SHP77 treated with DMSO at 0.1 percent for 48 hours (cell line): ENCODE measurements at places on chromosomes 5 and 9.

- no peak for DNase-seq
Observed at GRCh38 chr5:112061666-112062065, 304.7 kb upstream of the NREP start.

GRCh38 chr9:91312717-91313325, 48.9 kb downstream of the AUH start:
- no peak for DNase-seq

- no peak for DNase-seq
Observed at GRCh38 chr9:107932046-107932445, 442.5 kb upstream of the KLF4 start.

- no peak for DNase-seq
Observed at GRCh38 chr9:111872886-111873285, 23.7 kb upstream of the UGCG start.

GRCh38 chr5:73983644-73984043, 357.6 kb downstream of the ARHGEF28 start:
- no peak for DNase-seq

- no peak for DNase-seq
Observed at GRCh38 chr5:22329683-22330082, 523.5 kb downstream of the CDH12 start.

GRCh38 chr5:123000731-123001130, 35.8 kb downstream of the PPIC start:
- DNase-seq, result peak; percentile 74

DNA sequence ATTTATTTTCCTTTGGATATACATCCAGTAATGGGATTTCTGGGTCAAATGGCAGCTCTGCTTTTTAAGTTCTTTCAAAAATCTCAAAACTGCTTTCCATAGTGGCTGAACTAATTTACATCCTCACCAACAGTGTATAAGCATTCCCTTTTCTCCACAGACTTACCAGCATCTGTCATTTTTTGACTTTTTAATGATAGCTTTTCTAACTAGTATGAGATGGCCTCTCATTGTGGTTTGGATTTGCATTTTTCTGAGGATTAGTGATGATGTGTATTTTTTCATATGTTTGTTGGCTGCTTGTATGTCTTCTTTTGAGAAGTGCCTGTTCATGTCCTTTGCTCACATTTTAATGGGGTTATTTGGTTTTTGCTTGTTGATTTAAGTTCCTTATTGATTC, 90.0 kb upstream of the HMHB1 start:
- peak; percentile 60 for DNase-seq

- no peak for DNase-seq
Observed at GRCh38 chr5:115947260-115947659, 15.0 kb upstream of the LVRN start.

DNA sequence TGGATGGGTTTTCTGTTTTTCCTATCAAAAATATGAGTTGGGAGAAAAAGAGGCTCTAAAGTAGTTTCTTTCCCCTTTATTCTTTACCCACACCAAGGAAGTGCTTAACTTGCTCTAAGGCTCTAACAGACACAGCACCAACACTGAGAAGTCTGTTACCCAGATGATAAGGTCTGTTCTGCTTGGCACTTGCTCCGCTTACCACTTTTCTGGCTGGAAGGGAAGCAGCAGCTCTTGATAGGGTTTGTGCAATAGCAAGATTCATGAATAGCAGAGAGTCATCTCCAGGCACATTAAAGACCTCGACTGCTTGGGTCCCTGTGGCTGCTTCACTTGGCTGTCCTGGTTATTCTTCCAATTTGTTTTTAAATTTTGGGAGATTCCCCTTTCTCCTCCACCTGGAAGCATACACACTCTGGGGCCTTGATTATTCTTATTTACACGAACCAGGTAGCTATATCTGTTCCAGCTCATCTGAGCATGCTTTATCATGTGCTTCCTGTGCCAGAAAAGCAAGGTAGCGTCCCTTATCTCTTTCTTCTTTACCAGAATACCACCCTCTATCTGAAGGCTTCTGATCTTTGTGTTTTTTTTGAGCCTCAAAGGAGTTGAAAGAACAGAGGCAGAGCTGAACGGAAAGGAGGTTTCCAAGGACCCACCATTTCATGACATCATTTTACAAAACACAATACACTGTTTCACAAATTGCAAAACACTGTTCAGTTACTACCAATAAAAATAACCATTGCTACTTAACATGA, 24.8 kb downstream of the PPP3R2 start:
- no peak for DNase-seq

- no peak for DNase-seq
Observed at GRCh38 chr5:362978-363765, 41.7 kb downstream of the AHRR start.

GRCh38 chr5:77409870-77410621, 82.1 kb downstream of the WDR41 start:
- no peak for DNase-seq

DNA sequence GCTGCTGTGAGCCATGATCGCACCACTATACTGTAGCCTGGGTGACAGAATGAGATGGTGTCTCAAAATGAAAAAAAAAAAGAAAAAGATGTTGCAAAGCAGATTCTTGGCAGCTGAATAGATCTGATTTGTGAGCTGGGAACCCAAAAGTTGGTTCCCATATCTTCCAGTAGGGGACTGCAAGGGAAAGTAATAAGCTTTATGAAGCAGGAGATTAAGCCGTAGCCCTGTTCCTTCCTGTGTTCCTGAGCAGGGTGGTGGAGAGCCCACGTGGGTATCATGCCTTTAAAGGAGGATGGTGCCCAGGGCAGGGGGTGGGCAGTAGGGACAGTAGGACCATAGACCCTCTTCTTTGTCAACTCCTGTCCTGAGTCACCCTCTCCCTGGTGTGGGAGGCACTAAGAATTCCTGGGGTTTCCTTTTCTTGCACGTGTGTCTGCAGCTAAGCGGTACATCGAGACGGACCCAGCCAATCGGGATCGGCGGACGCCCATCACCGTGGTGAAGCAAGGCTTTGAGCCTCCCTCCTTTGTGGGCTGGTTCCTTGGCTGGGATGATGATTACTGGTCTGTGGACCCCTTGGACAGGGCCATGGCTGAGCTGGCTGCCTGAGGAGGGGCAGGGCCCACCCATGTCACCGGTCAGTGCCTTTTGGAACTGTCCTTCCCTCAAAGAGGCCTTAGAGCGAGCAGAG, 37.9 kb downstream of the STOM start:
- DNase-seq, result no peak

DNA sequence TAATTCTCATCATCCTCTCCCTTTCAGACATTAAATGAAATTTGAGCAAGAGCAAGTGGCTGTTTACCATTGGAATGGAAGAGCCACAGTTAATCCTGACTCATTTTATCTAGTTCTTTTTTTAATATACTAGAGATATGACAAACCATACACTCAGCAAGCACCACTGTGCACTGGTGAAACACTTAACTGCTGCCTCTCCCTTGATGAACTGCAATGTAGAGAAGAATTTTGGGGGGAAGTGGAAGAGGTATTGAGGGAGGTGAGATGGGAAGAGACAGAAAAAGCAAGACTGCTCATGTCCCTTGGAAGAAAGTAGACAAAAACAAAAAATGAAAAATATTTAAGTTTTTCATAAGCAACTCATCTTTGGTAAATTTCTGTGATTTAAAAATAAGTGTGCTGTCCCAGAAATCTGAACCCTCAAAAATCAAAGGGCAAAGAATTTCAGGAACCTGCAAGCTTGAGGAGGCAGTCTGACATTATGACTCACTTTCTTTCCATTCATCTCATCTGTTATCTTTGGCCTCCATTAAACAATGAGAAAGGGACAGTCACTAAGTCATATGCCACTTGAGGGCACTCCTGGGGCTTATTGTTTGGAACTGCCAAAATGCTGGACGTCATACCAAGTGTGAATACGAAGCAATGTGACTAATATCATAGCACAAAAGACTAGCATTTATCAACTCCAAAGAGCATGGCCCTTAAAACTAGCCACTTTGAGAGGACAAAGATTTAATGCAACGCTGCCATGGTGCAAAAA, 566.8 kb upstream of the DMAC1 start:
- no peak for DNase-seq

DNA sequence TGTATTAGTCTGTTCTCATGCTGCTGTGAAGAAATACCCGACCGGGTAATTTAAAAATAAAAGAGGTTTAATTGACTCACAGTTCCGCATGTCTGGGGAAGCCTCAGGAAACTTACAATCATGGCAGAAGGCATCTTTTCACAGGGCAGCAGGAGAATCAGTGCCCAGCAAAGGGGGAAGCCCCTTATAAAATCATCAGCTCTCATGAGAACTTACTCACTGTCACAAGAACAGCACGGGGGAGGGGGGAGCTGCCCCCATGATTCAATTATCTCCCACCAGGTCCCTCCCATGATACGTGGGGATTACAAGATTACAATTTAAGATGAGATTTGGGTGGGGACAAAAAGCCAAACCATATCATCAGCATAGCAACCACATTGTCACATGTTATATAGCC, 102.5 kb downstream of the GPBP1 start:
- DNase-seq, result no peak

DNA sequence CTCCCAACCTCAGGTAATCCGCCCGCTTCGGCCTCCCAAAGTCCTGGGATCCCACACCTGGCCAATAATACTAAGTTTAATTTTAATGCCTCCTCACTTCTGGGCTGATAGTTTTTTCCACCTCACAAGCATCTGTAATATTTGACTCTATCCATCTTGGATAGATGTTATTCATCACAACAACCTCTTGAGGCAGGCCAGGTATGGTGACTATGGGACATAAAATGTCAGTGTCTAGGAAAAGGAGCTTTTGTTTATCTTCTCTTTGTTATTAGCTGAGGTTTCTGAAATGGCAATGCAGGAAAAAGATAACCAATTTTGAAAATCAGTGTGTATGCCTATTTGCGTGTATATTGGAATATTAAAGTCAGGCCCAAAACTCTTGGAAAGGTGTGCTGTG, 1.2 kb upstream of the CCDC69 start:
- no peak for DNase-seq

- peak; percentile 44 for DNase-seq
Observed at GRCh38 chr5:102583276-102584124, 84.7 kb upstream of the SLCO6A1 start.

GRCh38 chr9:119224431-119224830, 144.8 kb downstream of the BRINP1 start:
- DNase-seq, result no peak

GRCh38 chr9:36971935-36972488, 62.1 kb downstream of the PAX5 start:
- DNase-seq, result no peak

GRCh38 chr9:91905991-91906469, 44.0 kb downstream of the ROR2 start:
- no peak for DNase-seq

DNA sequence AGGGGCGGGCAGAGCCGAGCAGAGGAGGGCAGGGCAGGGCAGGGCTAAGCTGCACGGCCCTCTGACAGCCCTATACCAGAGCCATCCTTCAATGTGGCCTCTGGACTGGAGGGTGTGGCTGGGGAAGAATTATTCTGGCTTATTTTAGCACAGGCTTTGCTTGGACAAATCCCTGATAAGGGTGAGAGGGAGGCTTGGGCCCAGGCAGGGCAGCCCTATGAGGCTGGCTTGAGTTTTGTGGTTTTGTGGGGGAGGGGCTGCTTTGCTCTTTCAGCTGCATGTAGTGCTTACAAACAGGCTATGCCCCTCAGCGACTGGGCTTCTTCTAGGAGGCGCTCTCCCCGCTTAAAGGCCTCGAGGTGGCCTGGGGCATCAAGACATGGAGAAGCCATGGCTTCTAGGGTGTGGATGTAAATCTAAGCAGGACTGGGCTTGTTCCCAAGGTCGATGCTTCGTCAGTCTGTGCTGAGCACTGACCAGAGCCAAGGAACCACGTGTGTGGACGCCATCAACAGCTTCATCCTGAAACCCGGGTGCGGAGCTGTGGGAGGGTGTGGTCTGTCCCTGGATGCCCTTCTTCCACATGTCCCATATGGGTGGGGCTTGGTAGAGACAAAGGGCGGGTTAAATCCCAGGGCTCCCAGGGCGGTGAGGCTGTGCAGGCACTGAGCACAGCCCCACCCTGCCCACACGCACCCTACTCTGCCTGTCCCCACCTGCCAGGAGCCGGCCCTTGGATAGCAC, 45.7 kb upstream of the IPPK start:
- no peak for DNase-seq

DNA sequence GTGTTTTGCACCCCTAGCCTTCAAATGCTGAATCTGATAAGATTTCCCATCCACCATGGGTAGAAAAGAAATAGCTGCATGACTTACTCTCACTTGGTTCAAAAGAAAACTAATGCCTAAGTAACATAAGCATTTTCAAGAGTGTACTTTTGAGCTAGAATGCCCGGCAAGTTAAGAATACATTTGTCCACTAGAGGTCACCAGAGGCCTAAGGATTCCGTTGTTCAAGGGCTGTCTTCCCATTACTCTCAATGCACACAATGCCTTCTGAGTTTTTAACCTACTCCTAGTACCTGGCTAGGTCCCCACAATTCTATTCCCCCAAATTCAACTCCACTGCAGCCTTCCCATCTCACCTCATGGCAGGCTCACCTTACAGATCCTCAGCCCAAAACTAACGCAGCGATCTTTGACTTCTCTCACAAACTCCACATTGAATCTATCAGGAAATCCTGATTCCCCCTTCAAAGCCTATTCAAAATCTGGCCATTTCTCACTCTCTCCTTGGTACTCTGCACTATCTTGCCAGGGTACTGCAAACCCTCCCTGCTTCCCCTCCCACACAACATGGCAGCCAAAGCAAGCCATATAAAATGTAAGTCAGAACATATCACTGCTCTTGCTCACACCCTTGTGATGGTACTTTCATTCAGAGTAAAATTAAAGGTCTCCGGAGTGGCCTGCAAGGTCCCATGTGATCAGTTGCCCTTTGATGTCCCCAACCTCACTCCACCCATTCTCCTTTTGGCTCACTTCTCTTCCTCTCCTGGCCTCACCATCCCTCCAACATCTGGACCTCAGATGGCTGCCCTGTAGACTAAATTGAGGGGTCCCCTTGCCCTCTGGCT, 13.4 kb downstream of the OXCT1 start:
- DNase-seq, result peak; percentile 48
